ENCODE measurements at places on chromosomes 16 and 17.

DNA sequence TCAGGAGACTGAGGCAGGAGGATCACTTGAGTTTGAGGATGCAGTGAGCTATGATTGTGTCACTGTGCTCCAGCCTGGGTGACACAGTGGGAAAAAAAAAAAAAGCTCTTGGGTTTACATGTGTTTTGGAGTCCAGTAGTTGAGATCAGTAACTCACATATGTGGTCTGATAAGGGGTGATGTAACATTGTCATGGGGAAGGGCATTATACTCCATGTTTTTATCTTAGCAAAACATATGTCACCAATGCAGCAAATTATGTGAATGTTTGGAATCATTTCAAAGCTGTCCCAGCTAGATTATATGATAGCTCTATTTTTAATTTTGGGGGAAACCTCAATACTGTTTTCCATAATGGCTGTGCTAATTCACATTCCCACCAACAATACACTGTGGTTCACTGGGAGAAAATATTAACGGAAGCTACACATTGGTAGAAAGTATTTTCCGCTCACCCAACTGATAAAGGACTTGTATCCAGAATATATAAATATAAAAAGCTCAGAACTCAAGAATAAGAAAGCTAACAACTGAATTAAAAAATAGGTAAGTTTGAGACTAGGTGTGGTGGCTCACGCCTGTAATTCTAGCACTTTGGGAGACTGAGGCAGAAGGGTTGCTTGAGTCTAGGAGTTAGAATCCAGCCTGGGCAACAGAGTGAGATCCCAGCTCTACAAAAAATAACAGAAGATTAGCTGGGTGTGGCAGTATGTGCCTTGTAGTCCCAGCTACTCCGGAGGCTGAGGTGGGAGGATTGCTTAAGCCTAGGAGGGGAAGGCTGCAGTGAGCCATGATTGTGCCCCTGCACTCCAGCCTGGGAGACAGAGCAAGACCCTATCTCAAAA is 224.1 kb upstream of the TBX2 start:
- no peak for DNase-seq

DNA sequence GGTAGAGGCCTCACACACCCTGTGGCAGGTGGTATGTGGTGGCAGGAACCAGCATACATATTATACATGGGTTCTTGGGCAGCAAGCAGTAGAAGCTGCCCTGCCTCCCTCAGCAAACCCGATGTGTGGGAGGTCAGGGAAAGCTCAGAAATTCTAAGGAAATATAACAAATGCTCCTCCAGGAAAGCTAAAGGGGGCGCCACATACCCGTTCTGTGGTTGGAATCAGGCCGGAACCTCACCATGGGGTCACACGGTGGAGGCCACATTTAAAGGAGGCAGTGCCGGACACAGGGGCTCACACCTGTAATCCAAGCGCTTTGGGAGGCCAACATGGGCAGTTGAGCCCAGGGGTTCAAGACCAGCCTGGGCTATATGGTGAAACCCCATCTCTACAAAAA is 12.4 kb upstream of the KATNB1 start:
- DNase-seq, result peak; percentile 37

- no peak for DNase-seq
These were observed 5.8 kb downstream of the LMF1 start for GRCh38 chr16:965036-965395.

- DNase-seq, result no peak
These were observed 47.9 kb downstream of the CACNG1 start for GRCh38 chr17:67092291-67092690.

DNA sequence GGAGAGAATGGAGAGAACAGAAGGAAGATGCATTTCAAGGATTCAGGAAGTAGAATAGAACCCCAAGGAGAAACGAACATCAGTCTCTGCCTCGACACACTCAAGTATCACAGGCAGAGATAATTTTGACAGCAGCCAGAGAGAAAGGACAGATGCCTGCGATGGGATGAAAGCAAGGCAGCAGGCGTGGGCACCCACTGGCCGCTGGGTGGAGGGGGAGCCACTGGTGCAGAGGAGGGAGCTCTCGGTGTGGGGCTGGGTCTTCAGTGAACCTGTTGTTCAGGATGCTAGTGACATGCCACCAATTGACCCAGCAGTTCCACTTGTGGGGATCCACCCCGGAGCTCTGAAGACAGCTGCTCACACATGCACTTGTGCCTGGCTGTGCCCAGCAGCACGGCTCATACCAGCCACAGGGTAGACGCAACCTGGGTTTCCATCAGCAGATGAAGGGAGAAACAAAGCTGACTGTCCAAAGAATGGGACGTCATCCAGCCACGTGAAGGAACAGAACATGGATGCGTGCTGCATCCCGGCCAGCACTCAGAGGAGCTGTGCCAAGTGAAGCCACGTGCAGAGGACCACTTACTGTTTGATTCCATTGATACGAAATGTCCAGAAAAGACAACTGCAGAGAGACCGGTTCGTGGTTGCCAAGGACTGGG is 127.0 kb downstream of the BANP start:
- no peak for DNase-seq
